NB4 (cell line): ENCODE measurements at places on chromosomes 12 and 14.

DNA sequence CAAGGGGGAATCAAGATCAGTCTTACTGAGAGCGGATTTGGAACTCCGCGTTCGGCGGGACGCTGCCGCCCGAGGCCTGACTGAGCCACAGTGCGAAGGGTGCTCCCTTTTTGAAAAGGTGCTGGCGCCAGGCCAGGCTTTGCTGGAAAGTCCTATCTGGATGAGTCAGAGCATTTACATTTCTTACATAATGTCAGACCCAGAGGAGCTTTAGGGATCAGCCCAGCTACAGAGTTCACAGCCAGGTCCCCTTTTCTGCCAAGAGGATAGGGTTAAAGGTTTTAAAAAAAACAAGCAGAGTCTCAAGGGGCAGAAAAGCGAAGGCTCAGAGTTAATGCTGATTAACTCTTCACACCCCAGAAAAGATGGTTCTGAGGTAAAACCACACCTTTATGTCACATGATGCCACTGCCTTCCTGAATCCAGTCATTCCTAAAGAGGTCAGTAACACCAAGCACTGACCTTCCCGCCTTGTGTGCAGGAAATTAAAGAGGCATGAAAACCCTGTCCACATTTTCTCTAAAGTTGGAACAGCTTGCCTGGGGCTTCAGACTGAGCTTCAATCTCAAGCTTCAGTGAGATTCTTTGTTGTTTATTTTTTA is 11.7 kb upstream of the FBXL14 start:
- DNase-seq: peak; percentile 82

- DNase-seq: no peak
Measured at GRCh38 chr12:30088259-30088995, 304.7 kb upstream of the TMTC1 start.

DNA sequence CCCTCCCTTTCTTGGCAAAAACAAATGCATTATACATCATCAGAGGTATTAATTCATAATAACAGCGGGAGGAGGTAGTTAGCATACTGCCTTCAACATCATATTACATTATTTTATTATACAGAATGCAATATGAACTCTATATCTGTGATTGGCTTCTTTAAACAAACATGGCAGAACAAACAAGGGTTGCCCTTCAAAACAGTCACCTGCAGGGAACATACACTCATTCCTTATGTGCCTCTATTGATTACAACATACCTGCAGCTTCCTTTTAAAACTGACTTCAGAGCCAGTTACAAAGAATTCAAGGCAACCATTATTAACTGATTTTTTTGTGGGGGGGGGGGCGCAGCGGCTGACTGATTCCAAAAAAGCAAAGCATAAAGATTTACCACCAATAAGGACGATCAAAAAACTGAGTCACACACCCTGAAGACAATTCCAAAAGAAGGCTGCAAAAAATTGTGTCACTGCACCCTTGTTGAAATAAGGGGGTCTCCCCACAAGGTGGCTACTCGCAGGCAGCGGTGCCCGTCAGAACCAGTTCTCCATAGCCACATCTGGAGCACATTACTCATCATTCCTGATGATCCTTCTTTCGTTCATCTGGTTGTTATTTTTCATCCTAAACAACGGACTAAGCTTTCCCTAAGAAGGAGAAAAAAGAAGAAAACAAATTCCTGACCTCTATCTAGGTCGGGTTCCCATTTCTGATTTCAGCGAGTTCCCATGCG is 51.8 kb downstream of the SMUG1 start:
- DNase-seq: no peak

DNA sequence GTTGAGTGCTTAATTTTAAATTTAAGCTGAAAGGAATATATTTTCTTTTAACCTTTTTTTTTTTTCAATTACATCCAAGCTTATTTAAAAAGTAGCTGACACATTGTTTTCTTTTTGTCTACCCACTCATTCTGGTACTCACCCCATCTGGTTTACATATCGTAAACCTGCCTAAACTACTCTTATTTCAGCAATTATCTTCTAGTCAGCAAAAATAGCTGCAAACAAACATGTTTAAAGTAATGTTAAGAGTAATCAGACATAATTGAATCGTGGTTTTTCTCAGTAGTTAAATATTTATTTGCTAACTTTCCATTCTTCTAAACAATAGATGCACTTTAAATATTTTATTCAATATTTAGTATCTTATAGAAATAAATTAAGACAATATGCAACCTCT is 492.7 kb upstream of the MGAT4C start:
- DNase-seq: no peak

DNA sequence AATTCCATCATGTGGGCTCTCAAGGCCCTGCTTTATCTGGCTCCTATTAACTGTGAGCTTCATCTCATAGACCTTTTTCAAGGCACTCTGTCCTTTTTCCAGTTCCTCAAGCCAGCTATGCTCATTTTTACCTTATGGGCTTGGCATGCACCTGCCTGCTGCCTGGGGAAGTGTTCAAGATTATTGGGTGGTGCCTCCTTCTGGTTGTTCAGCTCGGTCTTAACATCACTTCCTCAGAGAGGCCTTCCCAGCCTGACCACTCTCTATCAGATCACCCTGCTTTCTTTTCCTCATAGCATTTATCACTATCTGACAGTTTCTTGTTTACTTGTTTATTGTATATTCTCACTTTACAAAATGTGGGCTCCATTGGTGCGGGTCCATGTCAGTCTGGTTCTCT is 141.3 kb downstream of the PTPRR start:
- no peak for DNase-seq

DNA sequence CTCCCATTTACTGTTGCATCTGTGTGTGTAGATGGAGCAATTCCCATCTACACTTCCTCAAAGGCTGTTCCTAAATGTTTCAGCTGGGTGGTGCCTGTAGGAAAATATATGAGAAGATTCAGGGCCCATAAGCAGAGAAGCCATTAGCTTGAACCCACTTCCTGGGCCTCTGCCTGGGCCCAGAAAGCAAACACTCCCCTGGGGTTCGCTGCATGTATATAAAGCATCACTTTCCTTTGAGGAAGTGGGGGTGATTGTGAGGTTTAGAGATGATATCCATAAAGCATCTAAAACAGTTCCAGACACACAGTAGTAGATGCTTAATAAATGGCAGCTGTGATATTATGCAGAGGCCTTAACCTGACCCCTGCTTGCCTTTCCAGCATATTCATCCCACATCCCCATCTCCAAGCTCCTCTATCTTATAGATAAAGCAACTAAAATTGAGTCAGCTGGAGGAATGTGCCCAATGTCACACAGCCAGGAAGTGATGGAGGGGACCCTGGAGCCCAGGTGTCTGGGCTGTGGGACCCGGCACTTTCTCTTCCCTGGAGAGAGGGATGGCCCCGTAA is 280.0 kb upstream of the CRY1 start:
- peak; percentile 25 for DNase-seq

GRCh38 chr14:95597784-95598211 is 62.9 kb downstream of the GLRX5 start:
- DNase-seq: no peak

GRCh38 chr14:49193332-49194065 is 392.7 kb downstream of the RPS29 start:
- no peak for DNase-seq

GRCh38 chr12:51896236-51896635 is 8.3 kb downstream of the ANKRD33 start:
- DNase-seq: no peak

- DNase-seq: no peak
Measured at GRCh38 chr12:13992585-13992984, 11.2 kb upstream of the GRIN2B start.

DNA sequence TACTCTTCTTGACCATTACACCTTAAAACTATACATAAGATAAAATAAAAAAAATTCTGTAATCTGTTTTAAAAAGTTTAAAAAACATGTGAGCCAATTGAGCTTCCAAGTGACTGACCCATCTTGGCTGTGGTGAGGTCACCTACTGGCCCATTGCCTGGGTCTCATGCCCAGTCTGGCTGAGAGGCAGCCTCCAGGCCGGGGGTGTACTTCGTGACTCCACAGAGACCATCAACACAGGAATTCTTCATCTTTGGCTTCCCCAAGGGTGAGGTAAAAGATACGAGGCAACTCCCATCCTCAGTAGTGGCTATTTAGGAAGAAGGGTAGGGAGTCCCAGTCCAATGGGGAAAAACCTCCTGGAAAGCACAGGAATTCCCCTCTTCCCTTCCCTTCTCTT is 113.2 kb downstream of the APAF1 start:
- DNase-seq: no peak

- no peak for DNase-seq
Measured at GRCh38 chr12:28930704-28931103, 218.4 kb upstream of the FAR2 start.

- no peak for DNase-seq
Measured at GRCh38 chr12:13961971-13962370, 19.4 kb downstream of the GRIN2B start.

DNA sequence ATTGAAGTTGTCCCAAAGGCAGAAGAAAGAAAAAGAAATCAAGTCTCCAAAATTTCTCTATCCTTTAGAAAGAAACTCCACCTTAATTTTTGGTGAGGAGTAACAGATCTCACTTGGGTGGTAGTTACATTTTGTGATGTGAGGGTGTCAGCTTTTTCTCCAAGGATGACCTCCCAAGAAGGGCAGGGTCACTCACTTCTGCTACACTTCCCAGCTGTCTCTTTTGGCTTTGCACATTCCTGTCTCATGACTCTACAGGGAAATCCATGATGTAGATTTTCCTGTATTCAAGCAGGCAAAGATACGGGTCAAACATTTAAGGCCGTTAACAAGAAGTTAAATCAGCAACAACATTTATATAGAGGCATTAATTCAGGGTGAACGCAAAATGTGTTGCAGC is 1016.4 kb downstream of the NRXN3 start:
- no peak for DNase-seq

DNA sequence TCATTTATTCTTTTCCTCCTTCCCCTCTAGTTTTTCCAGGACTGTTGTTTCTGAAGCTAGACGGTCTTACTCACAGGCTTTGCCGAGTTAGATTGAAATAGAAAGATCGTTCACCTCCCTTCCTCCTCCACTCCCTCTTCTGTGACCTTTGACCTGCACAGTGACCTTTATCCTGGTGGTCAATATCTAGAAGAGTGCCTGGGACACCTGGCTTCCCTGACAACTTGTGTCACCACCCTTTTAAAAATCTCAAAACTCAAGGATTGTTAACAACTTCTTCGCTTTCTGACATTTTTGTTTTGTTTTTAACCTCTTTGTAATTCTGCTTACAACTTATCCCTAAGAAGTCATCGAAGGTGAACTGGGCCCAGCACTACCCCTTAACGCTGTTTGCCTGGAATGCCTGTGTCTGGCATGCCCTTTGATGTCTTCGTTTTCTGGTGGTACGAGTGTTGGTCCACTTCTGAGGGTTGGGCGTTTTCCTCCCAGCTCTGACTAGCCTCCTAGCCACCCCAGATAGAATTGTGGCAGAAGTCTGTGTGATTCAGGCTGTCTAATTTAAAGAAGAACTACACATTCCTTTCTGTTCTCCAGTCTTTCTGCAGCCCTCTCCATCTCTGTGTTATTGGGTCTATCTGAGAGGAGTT is 2.8 kb upstream of the KRT75 start:
- DNase-seq: no peak

DNA sequence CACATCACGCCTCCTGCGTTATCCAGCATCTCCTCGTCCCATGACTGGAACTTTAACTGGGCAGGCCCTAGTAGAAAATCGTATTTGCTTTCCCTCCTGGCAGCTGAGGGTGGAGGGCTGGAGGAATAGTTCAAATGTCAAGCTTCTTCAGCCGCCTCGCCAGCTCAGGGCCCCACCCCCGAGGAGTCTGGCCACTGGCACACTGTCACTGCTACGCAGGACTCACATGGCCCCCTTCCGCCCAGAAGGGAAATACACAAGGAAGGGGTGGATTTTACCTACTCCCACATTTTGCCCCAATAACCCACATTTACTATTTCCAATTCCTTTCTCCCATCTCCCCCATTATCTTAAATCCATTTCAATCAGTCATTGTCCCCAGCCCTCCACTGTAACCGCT is 8.6 kb downstream of the SLC6A13 start:
- no peak for DNase-seq

- peak; percentile 72 for DNase-seq
Measured at GRCh38 chr14:85607651-85608081, 77.7 kb downstream of the FLRT2 start.

DNA sequence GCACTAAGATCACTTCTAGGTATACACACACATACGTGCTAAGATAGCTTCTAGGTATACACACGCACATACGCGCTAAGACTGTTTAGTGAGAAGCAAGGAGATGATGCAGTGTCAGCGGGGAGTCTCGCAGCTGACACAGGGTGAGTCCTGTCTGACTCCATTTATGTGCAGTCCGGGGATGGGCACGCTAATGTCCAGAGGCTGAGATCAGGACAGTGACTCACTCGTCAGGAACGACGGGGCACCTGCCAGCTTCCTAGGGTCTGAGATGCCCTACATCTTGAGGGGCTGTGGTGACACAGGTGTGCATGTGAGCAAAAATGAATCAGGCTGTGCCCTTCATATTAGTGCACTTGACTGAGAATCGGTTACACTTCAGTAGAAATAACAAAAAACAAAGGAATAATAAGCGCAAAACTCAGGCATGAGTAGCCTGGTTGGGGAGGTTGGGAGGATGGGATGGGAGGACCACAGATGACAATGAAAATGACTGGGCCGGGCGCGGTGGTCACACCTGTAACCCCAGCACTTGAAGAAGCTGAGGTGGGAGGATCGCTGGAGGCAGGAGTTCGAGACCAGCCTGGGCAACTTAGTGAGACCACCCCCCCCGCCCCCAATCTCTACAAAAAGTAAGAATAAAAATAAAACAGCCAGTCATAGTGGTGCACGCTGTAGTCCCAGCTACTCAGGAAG is 29.1 kb upstream of the ULK1 start:
- peak; percentile 10 for DNase-seq

DNA sequence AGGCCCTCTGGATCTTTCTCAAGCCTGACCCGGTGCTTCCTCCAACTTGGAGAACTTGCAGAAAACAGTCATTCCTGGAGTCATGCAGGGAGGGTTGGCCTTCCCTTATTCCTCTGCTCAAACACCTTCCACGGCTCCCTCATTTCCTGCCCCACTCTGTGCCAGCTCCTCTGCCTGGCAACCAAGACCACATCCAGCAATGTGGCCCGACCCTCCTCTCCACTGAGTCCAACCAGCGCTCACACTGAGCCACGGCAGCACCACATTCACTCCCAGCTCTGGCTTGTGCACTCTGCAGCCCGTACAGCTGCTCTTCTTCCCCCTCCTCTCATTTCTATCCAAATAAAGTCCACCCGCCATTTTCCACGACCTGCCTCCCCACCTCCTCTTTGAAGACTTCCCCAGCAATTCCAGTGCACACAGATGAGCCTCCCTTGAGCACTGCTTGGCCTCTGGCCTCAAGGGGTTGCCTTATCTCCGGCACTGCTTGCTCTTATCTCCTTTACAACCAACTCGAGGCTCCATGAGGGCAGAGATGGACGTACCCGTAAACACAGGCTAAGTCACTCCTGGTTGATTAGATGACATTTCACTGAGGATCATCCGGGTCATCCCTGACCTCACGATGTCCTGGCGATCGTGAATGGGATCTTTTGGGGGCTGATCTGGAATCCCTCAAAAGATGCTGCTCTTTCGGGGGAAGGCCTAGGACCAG is 5.4 kb downstream of the PGF start:
- DNase-seq: no peak

GRCh38 chr12:101779626-101780025 is 40.4 kb upstream of the SYCP3 start:
- DNase-seq: no peak
